CD4-positive, alpha-beta T cell (primary cell): ENCODE measurements at places on chromosomes 1 and 21. TPM values are rescaled to one million over a fixed set of nuclear protein-coding genes. Genes with fewer than 3 reads are reported as not detected.

DNA sequence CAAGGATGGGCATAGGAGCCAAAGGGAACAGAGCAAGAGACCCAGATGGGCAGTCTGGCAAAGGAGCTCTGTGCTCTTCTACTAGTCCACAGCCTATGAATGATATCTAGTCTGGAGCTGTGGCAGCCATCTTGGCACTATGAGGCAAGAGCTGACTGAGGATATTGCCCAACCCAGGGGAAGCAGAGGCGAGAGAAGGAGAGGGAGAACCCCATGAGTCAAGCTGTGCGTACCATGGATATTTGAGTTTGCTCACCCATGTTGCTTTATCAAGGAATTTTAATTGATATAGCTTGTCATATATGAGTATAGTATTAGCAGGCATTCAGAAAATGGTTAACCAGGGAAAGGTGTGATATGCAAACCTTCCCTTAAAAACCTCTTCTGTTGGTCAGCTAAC, 420.9 kb downstream of the PRDM2 start:
- no peaks in the 10 kb centered on the region for H3K4me1 ChIP-seq
- peaks cover 5% of the 10 kb centered on the region for H3K27me3 ChIP-seq
- H3K4me3 ChIP-seq = no peak overlapping the region
- H3K27ac ChIP-seq = no peak overlapping the region

DNA sequence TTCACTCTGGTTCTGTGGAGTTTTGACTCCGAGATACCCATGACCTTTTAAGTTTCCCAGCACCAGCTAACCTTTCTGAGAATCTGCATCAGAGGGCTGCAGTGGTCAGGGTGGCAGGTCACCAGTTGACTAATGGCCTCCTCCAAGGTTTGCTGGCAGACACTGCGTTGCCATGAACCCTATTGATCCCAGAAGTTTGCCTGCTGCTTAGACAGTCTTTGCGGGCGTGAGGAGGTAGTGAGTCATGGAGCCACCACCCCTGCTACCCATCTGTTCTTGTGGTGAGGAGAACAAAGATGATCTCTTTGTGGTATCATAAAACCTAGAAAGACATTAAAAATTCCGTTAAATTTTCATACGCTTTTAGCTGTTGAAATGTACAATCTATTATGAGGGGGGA, 180.4 kb downstream of the FGGY start:
- H3K4me1 ChIP-seq = no peaks in the 10 kb centered on the region
- no peaks in the 10 kb centered on the region for H3K27me3 ChIP-seq
- DNase-seq = no peak
- H3K36me3 ChIP-seq = no peaks in the 10 kb centered on the region
- H3K4me3 ChIP-seq = no peak overlapping the region
- H3K27ac ChIP-seq = no peak overlapping the region

DNA sequence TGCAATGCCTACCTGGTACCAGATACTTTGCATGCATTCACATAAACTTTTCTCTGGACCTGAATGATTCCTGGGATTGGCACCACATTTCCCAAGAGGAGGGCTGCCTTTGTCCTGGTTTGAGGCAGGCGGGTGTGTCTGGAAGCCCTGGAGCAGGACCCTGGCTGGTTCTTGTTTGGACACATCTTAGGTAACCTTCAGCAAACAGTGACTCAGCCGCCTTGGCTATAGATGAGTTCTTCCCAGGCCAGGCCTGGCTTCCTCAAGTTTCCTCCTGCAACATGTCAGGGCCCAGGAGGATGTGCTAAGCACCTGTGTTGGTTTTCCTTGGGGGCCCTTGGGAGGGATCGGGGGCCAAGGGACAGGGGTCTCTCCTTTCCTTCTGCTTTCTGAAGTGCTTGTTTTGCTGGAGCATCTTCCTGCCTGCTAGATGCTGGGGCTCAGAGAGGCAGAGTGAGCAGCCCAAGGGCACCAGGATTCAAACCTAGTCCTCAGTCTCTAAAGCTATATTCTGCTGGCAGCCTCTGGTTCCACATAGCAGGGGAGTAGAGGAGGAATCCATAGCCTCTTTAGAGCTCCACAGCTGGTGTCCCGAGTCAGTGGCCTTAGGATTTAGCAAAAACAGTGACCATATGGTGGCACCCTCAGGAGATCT, 38.2 kb downstream of the PAX7 start:
- H3K27me3 ChIP-seq = peaks cover 4% of the 10 kb centered on the region
- DNase-seq = no peak
- H3K27ac ChIP-seq = no peak overlapping the region
- peaks cover 11% of the 10 kb centered on the region for H3K4me1 ChIP-seq
- H3K4me3 ChIP-seq = no peak overlapping the region

Gene CFAP57
- not detected for total RNA-seq

DNA sequence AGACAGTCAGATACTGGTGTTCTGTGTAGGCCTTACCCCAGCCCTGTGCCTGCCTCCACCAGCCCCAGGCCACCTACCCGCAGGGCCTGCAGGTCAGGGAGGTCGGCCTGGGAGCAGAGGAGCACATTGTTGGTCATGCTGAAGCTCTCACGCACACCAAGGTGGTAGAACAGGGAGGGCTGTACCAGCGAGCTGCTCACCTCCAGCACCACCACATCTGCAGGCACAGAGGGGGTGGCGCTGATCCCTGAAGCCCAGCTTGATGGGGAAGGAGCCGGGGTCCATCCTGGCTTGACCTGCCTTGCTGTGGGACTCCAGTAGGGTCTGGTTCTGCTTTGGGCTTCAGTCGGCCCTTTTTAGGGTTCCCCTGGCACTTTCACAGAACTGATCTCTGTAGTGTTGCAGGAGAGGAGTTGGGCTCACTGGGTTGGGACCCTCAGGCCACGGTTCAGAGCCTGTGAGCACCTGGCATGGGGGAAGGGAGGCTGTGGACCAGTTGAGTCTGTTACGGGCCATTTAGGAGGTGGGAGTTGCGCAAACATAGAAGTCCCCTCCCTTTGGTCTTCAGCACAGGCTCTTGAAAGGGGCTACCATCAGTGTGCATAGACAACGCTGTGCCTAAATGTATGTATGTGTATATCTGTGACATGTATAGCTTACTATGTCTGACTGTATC, 1.9 kb downstream of the MAP3K6 start:
- no peaks in the 10 kb centered on the region for H3K27me3 ChIP-seq
- peaks cover 55% of the 10 kb centered on the region for H3K4me1 ChIP-seq
- no peak overlapping the region for H3K27ac ChIP-seq
- DNase-seq = no peak
- peak overlapping the region; percentile 70 for H3K4me3 ChIP-seq
